NB4 (cell line): ENCODE measurements at places on chromosomes 16 and 17.

- DNase-seq = peak; percentile 63
Measured at GRCh38 chr17:64694207-64694606, 32.1 kb upstream of the SMURF2 start.

- DNase-seq = no peak
Measured at GRCh38 chr16:81684901-81685300, 94.2 kb upstream of the PLCG2 start.

GRCh38 chr17:35793257-35793656 is 2.2 kb downstream of the MMP28 start:
- DNase-seq = no peak

GRCh38 chr17:6160232-6160555 is 90.0 kb downstream of the WSCD1 start:
- DNase-seq = no peak

- peak; percentile 6 for DNase-seq
Measured at GRCh38 chr17:63082952-63083351, 116.9 kb downstream of the TANC2 start.

DNA sequence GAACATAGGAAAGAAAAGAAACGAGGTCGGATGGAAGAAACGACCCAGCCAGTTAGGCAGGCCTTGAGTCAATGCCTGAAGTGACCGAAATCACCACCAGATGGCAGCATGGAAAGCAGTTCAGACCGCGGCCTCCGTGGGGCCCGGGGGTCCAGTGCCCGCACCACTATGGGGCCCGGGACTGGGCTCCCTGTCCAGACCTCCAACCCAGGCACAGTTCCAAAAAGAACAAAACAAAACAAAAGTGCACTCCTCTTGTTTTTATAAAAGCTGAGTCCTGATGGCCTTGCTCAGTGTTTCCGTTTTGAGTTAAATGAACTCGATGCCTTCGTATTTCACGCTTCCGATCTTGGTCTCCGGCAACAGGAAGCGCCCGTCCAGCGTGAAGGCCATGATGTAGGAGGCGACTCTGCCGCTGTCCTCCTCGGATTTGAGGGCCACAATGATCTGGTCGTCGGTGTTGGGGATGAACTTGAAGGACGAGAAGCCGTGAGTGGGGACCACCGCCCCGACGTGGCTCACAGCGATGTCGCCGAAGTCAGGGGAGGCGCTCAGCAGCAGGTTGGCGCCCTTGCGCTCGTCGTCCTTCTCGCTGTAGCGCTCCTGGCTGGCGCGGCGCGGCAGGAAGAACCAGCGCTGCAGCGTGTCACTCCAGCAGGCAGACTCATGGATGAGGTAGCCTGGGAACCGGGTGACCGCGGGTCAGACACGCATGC is 13.7 kb upstream of the LGALS3BP start:
- peak; percentile 43 for DNase-seq

GRCh38 chr17:35373984-35374765 is 754 bp upstream of the SLFN11 start:
- DNase-seq = peak; percentile 86

GRCh38 chr17:17151962-17152361 is 54.2 kb downstream of the PLD6 start:
- no peak for DNase-seq

GRCh38 chr17:1755252-1755826 is 6.5 kb upstream of the SERPINF1 start:
- no peak for DNase-seq
